ENCODE measurements at places on chromosomes 2 and 18. TPM values are rescaled to one million over a fixed set of nuclear protein-coding genes. Genes with fewer than 3 reads are reported as not detected.

The ZNF396 gene
- total RNA-seq, result 0.95 TPM

The SOX11 gene
- total RNA-seq, result not detected

The ECEL1 gene
- not detected for total RNA-seq

The ACSL3 gene
- total RNA-seq, result 49.5 TPM

The MOGAT1 gene
- not detected for total RNA-seq

The MFSD6 gene
- 36.6 TPM for total RNA-seq

The SULT6B1 gene
- not detected for total RNA-seq

The BOK gene
- total RNA-seq, result 0.08 TPM

The PXDN gene
- total RNA-seq, result not detected

The SKOR2 gene
- total RNA-seq, result not detected

The REEP1 gene
- not detected for total RNA-seq

The FAM237A gene
- total RNA-seq, result not detected

The DSC3 gene
- not detected for total RNA-seq

Measured in activated CD4-positive, alpha-beta memory T cell treated with anti-CD3 and anti-CD28 coated beads, Interleukin-2, amount 10 ng/mL, durations not matched to agents 7 days and 5 days (primary cell).